ENCODE measurements at places on chromosomes 16 and 17.

DNA sequence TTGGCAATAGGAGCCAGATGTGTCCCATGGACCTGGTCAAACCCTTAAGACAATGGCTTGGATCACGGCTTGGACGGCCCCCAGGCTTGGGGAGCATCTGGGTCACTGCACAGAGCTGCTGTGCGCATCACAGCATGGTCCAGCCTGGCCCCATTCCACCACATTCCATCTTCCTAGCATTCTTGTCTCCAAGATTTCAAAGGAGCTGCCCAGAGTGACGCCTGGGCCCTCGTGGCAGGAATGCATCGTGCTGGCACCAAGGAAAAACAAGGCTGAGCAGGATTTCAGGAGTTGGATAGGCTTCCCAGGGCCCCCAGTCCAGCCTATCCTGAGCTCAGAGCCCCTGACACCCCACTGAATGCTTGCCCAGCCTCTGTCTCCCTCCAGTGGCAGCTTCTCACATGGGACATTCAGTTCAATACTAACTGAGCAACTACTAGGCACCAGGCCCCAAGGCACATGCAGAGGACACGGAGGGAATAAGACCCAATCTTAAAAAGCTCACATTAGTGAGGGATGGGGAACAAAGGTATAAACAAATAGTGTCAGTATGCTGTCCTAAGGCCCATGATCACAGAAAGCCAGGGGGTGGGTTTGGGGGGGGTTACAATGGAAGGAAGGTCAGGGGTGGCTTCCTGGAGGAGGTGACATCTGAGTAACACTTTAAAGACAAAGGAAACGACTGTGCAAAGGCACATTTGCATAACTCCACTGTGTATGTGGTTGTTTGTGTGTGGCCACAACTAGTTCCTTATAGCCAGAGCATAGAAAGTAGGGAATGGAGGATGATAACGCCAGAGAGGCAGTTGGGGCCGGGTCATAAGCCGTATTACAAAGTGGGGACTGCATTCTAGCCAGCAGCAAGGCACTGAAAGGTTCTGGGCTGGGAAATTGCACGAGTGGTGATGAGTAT, 34.1 kb downstream of the TK2 start:
- DNase-seq = peak; percentile 32

- DNase-seq = no peak
Observed at GRCh38 chr17:50102164-50102991, 7.2 kb downstream of the PDK2 start.

DNA sequence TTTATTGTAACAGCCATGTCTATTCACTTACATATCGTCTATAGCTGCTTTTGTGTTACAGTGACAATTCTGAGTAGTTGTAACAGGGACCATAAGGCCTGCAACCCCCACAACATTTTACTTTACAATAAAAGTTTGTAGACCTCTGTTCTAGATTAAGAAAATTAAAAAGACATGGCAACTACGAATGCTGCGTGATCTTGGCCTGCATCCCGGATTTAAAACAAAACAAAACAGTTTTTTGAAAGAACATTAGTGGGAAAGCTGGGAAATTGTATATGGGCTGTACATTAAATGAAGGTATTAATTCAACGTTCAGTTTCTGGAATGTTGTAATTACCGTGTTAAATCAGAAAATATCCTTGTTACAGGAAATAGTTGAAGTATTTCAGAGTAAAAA, 64.1 kb downstream of the RMI2 start:
- DNase-seq = no peak

- DNase-seq = peak; percentile 76
Observed at GRCh38 chr17:78128551-78129350, at the start of gene TMC6. TSS of gene TMC6 (minus strand) at chr17:78128755. CDS start at chr17:78126832, 1,923 bp downstream.

DNA sequence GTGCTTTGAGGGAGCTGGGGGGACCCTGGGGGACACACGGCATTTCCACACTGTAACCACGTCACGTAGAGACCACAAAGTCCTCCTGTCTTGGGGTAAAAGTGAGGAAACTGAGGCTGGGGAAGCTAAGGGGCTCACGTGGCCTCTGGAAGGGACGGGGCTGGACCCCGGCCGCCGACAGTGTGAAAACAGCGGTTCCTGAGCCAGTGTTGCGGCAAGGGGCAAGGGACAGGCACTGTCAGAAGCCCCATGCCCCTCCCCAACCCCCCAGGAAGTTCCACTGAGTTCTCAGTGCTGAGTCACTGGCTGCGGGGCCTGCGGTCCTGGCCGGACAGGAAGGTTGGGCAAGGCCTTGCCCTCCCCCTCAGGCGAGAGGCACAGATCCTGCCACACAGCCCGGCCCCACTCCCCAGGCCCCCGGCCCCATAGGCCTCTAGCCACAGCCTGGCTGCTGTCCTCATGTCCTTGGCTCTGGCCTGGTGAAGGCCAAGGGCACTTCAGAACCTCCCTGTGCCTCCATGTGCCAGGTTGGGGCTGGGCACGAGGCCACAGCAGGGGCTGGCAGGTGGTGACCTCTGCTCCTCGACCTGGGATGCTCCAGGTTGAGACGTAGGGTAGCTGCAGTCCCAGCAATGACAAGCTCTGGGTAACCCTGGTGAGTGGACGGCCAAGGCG, 5.0 kb upstream of the CCDC57 start:
- DNase-seq = no peak

- peak; percentile 42 for DNase-seq
Observed at GRCh38 chr16:87324411-87325275, 7.5 kb upstream of the C16orf95 start.

GRCh38 chr16:66459878-66460277, 32.8 kb downstream of the BEAN1 start:
- no peak for DNase-seq

GRCh38 chr16:68785715-68786114, 48.6 kb downstream of the CDH1 start:
- no peak for DNase-seq

GRCh38 chr17:75079023-75079373, 8.8 kb upstream of the SLC16A5 start:
- DNase-seq = no peak

- no peak for DNase-seq
Observed at GRCh38 chr17:44540246-44541084, 16.8 kb upstream of the FZD2 start.

GRCh38 chr17:69523244-69523861, 108.9 kb downstream of the MAP2K6 start:
- DNase-seq = peak; percentile 65

DNA sequence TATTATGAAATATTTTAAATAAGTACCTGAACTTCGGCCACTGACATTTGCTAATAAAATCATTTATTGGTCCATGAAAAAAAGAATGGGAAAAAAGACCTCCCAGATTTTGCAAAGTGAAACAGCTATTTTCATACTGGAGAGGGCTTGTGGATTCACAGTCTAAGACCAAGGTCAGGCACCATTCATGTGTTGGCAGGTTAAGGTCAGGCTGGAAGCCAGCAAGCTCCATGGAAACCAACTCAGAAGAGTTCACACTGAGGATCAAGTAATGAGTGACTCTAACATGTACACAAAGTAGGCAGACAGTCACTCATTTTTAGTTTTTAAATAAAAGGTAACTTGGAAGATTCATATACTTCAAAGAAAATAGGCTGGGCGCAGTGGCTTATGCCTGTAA, 3.4 kb downstream of the DNAJA2 start:
- no peak for DNase-seq

GRCh38 chr16:3642397-3643094, 11.9 kb upstream of the DNASE1 start:
- DNase-seq = no peak

- DNase-seq = no peak
Observed at GRCh38 chr16:58885528-58886170, 151.5 kb upstream of the GOT2 start.

- no peak for DNase-seq
Observed at GRCh38 chr16:51436742-51437141, 285.7 kb upstream of the SALL1 start.

- peak; percentile 46 for DNase-seq
Observed at GRCh38 chr16:55035029-55035428, 104.4 kb downstream of the IRX5 start.

DNA sequence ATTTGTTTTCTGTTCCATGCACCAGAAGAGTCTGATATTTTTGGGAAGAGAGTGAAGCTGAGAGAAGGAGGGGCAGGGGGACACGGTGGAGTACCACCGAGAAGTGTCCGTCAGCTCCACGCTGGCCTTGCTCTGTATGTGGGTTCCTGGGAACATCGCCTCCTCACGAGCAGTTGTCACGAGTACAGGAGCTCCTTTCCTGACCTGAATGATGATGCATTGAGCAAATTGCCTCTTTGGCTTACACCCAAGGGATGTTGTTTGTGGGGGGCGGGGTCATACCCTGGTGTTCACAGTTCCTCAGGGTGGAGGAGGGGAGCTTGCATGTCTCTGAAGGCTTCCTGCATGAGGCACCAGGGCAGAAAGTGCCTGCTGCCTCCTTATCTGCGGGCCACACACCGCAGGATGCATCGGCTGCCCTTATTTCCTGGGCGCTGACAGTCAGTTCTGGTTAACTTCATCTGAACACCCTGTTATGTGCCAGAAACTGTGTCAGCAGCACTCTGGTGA, 36.2 kb downstream of the RGS9 start:
- peak; percentile 95 for DNase-seq

DNA sequence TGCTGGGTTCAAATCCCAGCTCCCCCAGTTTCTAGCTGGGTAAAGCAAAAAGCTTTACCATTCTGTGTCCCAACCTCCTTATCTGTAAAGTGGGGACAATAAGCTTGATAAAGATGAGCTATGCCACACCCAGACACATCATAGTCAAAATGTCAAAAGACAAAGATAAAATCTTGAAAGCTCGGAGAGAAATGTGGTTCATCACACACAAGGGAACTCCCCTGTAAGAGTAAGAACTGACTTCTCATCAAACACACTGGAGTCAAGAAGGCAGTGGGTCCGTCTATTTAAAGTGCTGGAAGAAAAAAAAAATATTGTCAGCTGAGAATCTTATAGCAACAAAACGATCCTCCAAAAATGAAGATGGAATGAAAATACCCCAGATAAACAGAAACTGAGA, 25.3 kb downstream of the CACNG5 start:
- no peak for DNase-seq

DNA sequence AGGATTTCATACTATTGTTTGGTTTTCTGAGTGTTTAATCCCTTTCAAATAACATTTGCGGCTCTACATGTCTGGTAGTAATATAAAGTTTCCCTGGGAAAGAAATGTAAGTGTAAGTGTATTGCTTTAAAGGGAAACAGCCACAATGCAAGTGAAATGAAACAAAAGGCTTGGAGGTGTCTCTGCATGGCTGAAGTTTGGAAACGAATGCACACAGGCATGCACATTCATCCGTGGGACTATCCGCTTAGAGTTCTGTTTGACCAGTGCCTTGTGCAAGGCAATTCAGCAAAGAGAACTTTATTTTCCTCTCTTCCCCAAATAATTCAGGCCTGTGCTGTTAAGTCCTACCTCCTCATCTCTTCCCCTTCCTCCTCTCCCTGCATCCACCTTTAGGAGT, 56.1 kb upstream of the MRTFB start:
- no peak for DNase-seq

GRCh38 chr17:1776857-1777256, 15.0 kb downstream of the SERPINF1 start:
- no peak for DNase-seq

- no peak for DNase-seq
Observed at GRCh38 chr16:88834670-88835069, 22.1 kb downstream of the GALNS start.

GRCh38 chr17:66715745-66716156, 119.2 kb upstream of the CACNG5 start:
- DNase-seq = peak; percentile 83

GRCh38 chr17:9026741-9027140, 5.4 kb downstream of the NTN1 start:
- no peak for DNase-seq

Data from KBM-7 (cell line).